Activated naive CD4-positive, alpha-beta T cell treated with anti-CD3 and anti-CD28 coated beads for 36 hours (primary cell): ENCODE measurements at places on chromosomes 5 and 9. TPM values are rescaled to one million over a fixed set of nuclear protein-coding genes. Genes with fewer than 3 reads are reported as not detected.
A peak's percentile ranks its signal among the peaks of the same experiment; 100 is the strongest.

The IL9 gene
- total RNA-seq, result not detected

The DIPK1B gene
- not detected for total RNA-seq

GRCh38 chr5:7650755-7651154, 200.2 kb downstream of the CFAP90 start:
- H3K27ac ChIP-seq, result no peak overlapping the region
- H3K4me1 ChIP-seq, result no peaks in the 10 kb centered on the region
- H3K36me3 ChIP-seq, result no peaks in the 10 kb centered on the region
- DNase-seq, result no peak

The DEPDC1B gene
- total RNA-seq, result 35.8 TPM

DNA sequence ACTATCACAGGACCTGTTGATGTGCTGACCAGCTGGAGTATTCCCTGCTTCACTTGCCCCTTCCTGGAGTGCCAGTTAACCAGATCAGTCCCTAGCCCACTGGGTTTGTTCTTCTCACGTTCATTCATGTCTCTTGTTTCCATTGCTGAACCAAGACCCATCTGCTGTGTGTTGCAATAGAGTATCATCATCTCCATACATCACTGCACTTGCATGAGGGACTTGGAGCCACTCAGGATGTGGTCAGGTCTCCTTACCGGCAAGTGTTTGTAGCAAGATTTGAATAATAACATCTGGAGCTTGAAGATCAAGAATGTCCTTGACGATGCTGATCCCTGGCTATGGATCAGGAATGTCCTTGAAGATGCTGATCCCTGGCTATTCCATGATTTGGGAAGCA, 358.6 kb downstream of the IRX1 start:
- no peak overlapping the region for H3K27ac ChIP-seq
- H3K27me3 ChIP-seq, result no peaks in the 10 kb centered on the region
- H3K4me3 ChIP-seq, result no peak overlapping the region
- no peaks in the 10 kb centered on the region for H3K36me3 ChIP-seq
- H3K4me1 ChIP-seq, result no peaks in the 10 kb centered on the region

DNA sequence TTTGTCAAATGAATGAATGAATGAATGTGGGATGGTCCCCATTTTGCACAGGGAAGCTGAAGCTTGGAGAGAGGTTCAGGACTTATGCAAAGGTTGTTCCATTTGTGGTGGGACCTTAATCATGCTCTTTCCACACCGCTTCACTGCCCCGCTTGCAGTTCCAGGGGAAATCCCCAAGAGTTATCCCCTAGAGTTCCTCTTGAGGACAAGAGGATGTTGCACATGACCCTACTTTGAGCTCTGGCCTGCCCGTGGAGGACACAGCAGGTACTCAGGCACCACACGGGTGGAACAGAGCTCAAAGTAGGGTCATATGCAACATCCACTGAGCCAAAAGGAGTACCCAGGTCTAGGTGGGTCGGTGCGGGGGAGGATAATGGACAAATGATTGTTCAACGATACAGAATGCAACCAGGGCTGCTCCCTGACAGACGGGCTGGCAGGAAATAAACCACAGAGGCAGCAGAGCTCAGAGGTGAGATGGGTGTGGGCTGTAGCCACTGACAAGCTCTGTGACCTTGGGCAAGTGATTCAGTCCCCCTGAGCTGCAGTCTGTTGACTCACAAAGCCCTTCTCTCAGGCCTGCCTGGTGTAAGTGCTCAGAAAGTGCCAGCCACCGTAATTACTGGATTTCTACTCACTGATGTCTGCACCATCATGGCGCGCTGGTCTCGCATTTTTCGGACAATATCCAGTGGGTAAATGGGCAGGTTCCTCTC, 60.3 kb upstream of the EPB41L4B start:
- no peak for DNase-seq
- peaks cover 9% of the 10 kb centered on the region for H3K27me3 ChIP-seq
- no peaks in the 10 kb centered on the region for H3K4me1 ChIP-seq
- no peak overlapping the region for H3K27ac ChIP-seq

- no peak overlapping the region for H3K4me3 ChIP-seq
- H3K27ac ChIP-seq, result no peak overlapping the region
- no peak for DNase-seq
- no peaks in the 10 kb centered on the region for H3K4me1 ChIP-seq
- H3K36me3 ChIP-seq, result no peaks in the 10 kb centered on the region
Measured at GRCh38 chr9:19682397-19682796, 106.4 kb downstream of the SLC24A2 start.

The KCNT1 gene
- total RNA-seq, result not detected

DNA sequence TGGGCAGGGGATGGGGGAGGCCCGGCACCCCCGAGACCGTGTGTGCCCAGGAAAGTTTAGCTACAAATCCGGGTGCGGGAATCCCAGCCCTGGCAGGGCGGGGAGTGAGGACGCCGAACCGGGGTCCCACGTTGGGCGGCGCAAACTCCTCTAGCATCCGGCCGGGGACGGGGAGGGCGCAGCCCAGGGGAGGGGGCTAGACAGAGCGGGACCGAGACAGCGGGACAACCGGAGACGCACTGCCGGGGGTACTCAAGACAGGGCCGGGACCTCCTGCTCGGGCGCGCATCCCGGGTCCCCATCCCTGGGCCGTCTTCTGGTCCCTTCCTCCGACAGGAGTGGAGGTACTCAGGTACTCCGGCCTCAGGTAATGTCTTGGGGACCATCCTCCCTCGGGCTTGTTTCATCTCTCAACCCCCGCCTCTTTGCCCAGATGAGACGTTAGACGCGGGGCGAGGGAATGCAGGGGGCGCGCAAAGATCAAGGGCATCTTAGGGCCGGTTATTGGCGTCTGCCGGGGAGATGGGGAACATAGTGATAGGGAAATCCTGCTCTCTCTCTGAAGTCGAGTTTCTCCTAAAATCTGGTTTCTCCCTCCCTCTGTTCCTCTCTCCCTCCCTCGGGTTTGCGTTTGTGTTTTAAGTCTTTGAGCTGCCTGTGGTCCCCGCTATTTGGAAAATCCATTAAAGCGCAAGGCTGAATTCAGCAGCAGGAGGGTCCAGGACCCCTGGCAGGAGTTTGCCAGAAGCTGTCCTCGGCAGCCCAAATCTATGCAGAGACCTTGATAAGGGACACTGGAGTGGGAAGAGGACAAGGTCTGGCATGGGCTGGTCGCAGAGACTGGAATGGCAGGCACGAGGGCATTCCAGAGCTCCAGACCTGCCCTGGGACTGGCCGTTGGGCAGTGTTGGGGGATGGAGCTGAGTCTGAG, 815 bp downstream of the PDZD2 start:
- DNase-seq, result no peak
- no peaks in the 10 kb centered on the region for H3K36me3 ChIP-seq
- H3K4me3 ChIP-seq, result peak overlapping the region; percentile 23
- H3K27ac ChIP-seq, result no peak overlapping the region
- peaks cover 9% of the 10 kb centered on the region for H3K4me1 ChIP-seq
- peaks cover 3% of the 10 kb centered on the region for H3K27me3 ChIP-seq

The GBGT1 gene
- total RNA-seq, result 3.9 TPM

- DNase-seq, result peak; percentile 23
- peak within 1 kb of the TSS; percentile 50 for H3K4me3 ChIP-seq
- H3K4me1 ChIP-seq, result peaks cover 16% of the 10 kb centered on the region
- peaks cover 64% of the 10 kb centered on the region for H3K27me3 ChIP-seq
Measured at GRCh38 chr5:160369990-160370712, at the start of gene C1QTNF2. Gene C1QTNF2, minus strand, starts transcription at chr5:160370626. Its CDS starts 15,615 bp downstream, at chr5:160355011.

DNA sequence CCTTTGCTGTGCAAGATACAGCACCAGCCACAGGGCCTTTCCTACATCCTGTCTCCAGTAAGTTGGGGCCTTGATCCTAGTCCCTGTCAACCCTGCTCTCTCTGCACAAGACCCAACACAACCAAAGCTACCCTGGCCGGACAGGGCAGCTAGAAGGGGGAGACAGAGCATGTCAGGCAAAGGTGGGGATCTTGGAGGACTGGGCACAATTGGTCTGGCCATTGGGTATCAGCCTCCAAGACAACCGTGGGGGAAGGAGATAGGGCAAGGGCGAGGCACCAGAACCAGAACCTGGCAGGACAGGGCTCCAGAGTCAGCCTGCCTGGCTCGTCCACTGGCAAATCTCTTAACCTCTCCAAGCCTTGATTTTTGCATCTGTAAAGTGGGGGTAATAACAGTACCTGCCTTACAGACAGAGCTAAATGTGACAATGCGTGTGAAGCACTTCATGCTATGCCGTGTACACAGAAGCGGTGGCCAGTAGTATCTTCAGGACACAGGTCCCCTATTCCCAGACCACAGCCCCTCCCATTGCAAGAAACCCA, 51.6 kb upstream of the CDKN2AIPNL start:
- no peak overlapping the region for H3K4me3 ChIP-seq
- H3K4me1 ChIP-seq, result peaks cover 19% of the 10 kb centered on the region
- no peak overlapping the region for H3K27ac ChIP-seq
- no peaks in the 10 kb centered on the region for H3K27me3 ChIP-seq
- no peaks in the 10 kb centered on the region for H3K36me3 ChIP-seq

DNA sequence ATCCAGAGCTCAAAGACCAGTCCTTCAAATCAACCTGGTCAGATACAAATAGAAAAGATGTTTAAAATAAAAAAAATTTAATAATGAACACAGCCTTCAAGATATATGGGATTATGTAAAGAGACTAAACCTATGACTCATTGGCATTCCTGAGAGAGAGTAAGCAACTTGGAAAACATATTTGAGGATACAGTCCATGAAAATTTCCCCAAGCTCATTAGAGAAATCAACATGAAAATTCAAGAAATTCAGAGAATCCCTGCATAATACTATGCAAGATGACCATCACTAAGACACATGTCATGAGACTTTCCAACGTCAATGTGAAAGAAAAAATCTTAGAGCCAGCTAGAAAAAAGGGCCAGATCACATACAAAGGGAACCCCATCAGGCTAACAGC, 512.9 kb upstream of the PTGER4 start:
- H3K36me3 ChIP-seq, result peaks cover 3% of the 10 kb centered on the region
- no peak for DNase-seq
- no peak overlapping the region for H3K4me3 ChIP-seq
- H3K27ac ChIP-seq, result no peak overlapping the region

The FAM153A gene
- total RNA-seq, result 23.8 TPM

The BHMT2 gene
- not detected for total RNA-seq

DNA sequence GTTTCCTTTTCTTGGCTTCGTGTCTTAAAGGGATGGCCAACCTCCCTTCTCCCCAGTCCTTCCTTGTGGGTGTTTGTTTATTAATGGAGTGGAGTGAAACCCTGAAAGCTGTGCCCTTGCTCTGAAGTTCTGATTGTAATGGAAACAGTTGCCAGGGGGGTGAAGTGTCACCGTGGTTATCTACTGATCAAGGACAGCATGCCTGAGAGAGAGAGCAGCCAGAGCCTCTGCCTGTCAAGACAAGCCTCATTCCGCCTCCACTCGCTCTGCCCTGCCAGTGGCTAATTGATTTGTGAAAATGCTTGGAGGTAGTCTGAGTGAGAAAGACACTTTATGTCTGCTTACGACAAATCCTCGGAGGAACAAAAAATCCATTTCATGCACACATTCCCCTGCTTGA, 143.7 kb upstream of the SLC30A5 start:
- no peaks in the 10 kb centered on the region for H3K36me3 ChIP-seq
- DNase-seq, result no peak
- H3K4me1 ChIP-seq, result no peaks in the 10 kb centered on the region
- no peak overlapping the region for H3K27ac ChIP-seq

The ROPN1L gene
- not detected for total RNA-seq

- H3K27ac ChIP-seq, result no peak overlapping the region
- H3K4me1 ChIP-seq, result no peaks in the 10 kb centered on the region
- no peaks in the 10 kb centered on the region for H3K27me3 ChIP-seq
Measured at GRCh38 chr9:80673496-80673895, 1015.9 kb downstream of the TLE1 start.

The ABCA2 gene
- total RNA-seq, result 4.7 TPM

- H3K4me3 ChIP-seq, result no peak overlapping the region
- no peaks in the 10 kb centered on the region for H3K27me3 ChIP-seq
- H3K27ac ChIP-seq, result no peak overlapping the region
- no peaks in the 10 kb centered on the region for H3K4me1 ChIP-seq
Measured at GRCh38 chr9:94082956-94083355, 1.3 kb upstream of the PTPDC1 start.

The GABRA1 gene
- total RNA-seq, result not detected

The C5orf15 gene
- total RNA-seq, result 18.1 TPM

- H3K4me1 ChIP-seq, result peaks cover 2% of the 10 kb centered on the region
- no peaks in the 10 kb centered on the region for H3K36me3 ChIP-seq
- H3K4me3 ChIP-seq, result no peak overlapping the region
- H3K27ac ChIP-seq, result no peak overlapping the region
- H3K27me3 ChIP-seq, result peaks cover 13% of the 10 kb centered on the region
Measured at GRCh38 chr9:86585422-86586143, 231.4 kb upstream of the TUT7 start.

DNA sequence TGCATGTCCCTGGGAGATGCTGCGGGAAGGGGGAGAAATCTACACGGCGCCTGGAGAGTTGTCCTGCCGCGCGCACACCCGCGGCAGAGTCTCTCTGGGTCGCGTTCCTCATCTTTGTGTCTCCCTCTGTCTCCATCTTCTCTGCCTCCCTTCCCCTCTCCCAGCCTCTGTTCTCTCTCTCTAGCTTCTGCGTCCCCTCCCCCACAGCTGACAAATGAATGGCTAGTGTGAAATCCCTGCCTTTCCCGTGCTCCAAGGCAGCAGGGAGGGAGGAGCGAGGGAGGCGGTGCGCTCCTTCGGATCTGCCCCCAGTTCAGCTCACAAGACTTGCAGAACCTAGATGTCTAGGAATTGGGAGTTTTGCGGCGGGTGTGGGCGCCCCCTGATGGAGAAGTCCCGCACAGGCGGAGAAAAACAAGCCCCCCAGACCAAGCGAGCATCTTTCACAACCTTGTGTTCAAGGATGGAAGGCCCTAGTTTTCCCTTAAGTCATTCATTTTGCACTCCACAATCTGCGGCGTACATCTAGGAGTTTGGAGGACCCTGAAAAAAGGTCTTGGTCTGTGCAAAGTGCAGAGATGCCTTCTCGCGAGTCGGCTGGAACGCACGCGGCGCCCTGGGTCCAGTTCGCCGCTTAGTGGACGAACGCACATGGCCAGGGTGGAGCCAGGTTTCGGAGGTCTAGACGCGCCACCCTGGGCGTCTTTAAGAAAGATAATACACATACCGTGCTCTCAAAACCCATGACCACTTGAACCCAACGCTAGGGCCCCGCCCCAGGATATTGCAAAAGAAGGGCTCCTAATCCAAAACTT, 2.0 kb downstream of the VCAN start:
- H3K4me1 ChIP-seq, result peaks cover 36% of the 10 kb centered on the region
- H3K27me3 ChIP-seq, result peaks cover 79% of the 10 kb centered on the region
- peak overlapping the region; percentile 76 for H3K4me3 ChIP-seq
- no peaks in the 10 kb centered on the region for H3K36me3 ChIP-seq
- DNase-seq, result peak; percentile 76

The PRDM9 gene
- total RNA-seq, result not detected

The ENTREP1 gene
- not detected for total RNA-seq

- H3K4me1 ChIP-seq, result no peaks in the 10 kb centered on the region
- H3K4me3 ChIP-seq, result no peak overlapping the region
- no peaks in the 10 kb centered on the region for H3K27me3 ChIP-seq
Measured at GRCh38 chr9:126885131-126885641, 24.7 kb downstream of the ZBTB34 start.

GRCh38 chr5:124698770-124699169, 47.7 kb downstream of the ZNF608 start:
- no peaks in the 10 kb centered on the region for H3K4me1 ChIP-seq
- H3K4me3 ChIP-seq, result no peak overlapping the region
- no peak for DNase-seq
- H3K36me3 ChIP-seq, result no peaks in the 10 kb centered on the region
- no peak overlapping the region for H3K27ac ChIP-seq
